ENCODE measurements at places on chromosomes 12 and 14.

DNA sequence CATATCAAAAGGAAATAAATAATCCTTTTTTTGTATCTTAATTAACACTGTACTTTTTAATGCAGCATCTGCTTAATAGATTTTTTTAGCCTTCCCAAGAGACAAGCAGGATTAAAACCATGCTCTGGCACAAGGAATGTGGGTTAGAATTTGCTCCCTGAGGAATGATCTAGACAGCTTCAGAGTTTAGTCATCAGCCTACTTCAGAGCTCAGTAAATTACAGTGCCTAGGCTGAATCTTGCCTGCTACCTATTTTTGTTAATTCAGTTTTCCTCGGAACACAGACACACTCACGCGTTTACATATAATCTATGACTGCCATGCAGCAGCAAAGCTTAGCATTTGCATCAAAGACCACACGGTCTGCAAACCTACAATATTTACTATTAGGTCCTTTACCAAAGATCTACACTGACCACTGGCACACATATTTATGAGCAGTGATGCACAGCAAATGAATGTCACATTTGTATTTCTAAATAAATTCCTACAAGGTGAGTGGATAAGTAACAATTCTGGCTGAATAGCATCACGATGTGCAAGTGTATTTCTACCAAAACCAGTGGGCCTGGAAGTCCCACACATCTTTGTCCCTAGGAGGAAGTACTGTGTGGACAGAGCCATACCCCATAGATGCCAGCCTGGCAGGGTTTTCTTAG lies 309.8 kb upstream of the TMEM132C start:
- DNase-seq, result no peak

DNA sequence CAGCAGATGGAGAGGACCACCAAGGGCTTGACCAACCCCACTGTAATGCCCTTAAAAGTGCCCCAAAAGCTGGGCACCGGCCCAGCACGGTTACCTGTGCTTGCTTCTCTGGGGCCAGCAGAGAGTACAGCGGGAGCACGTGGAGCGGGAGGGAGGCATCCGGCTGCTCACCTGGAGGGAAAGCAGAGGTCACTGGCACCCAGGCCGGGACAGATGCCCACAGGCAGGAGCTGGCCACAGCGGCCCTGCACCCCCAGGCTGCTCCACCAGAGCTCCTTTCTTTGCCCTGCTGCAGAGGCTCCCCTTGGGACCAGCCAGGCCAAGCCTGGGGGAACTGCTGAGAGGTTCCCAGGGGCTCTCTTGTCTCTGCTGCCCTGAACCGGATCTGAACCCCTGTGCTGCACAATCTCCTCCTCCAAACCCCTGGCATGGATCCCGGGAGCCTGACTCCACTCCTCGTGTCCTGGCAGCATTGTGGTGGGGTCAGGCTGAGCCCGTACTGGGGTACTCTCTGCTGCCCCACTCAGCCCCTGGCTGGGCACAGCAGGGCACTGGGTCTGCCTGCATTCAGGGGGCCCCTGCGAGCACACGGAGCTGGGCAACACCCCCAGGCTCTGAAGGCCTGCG lies 24.0 kb downstream of the DHX37 start:
- no peak for DNase-seq

DNA sequence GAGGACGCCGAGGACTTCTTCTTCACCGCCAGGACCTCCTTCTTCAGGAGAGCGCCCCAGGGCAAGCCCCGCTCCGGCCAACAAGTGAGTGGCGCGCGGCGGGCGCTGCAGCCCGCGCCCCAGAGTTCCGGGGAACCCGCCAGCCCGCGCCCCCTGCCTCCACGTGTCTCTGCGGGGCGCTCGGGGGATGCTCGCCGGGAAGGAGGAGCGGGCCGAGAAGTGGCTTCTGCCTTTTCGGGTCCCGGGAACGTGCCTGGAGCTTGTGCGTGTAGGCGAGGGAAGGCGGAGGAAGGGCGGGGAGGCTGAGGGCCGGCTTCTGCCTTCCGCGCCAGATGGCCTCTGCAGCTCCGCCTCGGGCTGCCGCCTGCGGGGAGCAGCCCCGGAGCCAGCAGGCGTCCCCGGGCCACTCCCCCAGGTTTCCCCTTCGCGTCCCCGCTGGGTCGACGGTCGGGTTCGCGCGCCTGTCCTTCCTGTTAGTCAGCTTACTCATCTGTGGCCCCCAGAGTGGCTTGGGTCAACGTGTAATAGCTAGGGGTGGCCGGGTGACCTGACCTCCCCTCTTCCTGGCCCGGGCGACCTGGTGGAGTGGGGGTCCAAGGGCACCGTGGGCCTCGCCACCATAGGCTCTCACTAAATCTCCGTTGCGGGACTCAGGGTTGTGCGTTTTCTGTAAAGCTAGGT lies 505 bp downstream of the RASSF3 start:
- DNase-seq, result peak; percentile 66

DNA sequence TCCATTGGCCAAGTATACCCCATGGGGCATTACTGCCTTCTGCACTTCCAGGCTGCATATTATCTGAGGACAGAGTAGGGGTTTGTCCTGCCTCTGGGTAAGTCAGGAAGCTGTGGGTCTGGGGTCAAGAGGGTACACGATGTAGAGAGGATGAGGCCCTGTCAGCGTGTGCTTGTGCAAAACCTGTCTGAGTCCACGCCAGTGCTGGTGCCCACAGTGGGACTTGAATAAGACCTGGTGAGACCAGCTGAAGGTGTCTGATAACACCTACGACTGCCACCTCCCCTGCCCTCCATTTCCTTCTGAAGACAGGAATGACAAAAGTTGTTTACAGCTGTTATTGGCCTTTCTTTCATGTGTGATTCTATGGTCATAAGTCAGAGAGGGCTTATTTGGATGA lies 22.1 kb upstream of the NID2 start:
- no peak for DNase-seq

GRCh38 chr14:38098074-38098836 lies 109.4 kb upstream of the SSTR1 start:
- no peak for DNase-seq

GRCh38 chr14:39055786-39056474 lies 47.1 kb downstream of the SEC23A start:
- DNase-seq, result no peak

DNA sequence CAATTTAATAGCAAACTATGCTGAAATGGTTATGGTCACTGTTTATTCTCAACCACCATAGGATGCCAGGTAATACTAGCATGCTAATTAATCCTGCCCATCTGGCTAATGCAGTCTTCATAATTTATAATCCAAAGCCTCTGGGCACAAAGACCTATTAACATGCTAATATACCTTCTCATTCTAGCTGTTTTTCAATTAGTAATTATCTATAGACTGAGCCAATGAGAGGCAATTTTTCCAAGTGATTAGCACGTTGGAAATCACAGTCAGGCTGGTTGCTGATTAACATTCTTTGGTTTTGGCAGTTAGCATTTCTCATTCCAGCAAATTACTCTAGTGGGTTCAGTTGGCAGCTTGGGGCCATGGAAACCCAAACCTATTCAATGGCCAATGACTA lies 357.2 kb downstream of the SEC23A start:
- DNase-seq, result no peak

- DNase-seq, result no peak
These were observed 23.7 kb downstream of the GSTZ1 start for GRCh38 chr14:77344377-77344996.

DNA sequence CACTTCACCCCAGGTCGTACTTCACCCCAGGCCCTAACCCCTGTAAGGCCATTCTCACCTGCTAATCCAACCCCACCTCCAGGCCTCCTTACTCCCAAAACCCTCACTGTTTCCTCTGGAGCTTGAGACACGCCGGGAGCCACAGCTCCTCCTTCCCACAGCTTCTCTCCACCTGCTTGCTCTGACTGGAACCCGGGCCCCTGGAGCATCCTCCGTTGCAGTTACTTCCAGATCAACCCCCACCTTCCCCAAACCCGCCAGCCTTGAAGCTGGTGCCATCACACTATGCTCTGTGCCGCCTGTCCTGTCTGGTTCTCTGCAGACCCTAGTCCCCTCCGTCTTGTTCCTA lies 34.6 kb upstream of the PPP2R5C start:
- DNase-seq, result no peak

DNA sequence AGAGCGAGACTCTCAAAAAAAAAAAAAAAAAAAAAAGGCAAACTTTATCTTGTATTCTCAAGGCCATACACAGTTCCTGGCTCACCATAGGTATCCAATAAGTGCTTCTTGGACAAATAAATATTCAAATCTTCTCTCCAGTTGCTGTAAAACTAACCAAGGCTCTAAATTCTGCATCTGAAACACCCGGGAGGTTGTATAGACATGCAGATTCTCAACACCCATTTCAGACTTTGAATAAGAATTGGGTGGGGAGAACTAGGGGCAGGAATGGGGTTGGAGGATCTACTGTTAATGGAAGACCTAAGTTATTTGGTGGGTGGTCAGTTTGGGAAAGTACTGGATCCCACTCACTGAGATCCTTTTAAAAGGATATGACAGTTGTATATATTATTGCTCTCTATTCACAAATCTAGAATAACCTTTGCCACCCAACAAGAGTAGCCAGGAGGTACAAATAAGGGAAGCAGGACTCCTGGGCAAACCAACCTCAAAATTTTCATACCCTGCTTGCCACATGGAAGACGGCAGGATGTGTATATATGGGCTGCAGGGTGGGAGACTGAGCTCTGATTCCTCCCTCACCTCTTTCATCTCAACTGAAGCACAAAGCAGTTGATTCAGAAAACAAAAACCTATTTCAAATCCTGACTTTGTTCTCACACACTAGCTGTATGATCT lies 879 bp downstream of the GDF3 start:
- no peak for DNase-seq

DNA sequence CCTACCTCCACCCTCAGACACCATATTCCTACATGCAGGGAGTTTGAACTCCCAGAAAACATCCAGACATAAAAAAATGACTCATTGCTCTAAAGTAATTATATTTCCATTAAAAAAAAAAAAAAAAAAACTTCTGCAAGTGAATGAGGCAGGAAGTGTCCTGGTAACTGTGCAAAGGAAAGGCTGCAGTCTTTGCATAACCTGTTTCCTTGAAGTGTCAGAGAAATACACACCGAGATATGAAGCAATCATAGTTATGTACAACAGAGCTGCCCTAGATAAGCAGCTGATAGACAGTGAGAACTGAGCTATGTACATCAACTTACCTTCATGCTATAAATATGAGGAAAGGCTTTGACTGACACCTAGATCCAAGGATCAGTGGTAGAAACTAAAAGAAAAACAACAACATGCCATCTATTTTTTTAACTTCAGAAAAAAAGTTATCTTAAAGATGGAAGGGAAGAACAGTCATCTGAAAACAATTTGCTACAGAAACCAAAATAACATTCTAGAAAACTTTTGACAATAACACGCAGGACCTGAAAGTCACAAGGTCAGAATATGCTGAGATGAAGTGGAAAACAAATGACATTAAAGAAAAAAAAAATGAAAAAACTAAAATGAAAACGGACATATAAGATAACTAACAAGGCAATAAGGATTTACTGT lies 263.2 kb downstream of the SEC23A start:
- no peak for DNase-seq

DNA sequence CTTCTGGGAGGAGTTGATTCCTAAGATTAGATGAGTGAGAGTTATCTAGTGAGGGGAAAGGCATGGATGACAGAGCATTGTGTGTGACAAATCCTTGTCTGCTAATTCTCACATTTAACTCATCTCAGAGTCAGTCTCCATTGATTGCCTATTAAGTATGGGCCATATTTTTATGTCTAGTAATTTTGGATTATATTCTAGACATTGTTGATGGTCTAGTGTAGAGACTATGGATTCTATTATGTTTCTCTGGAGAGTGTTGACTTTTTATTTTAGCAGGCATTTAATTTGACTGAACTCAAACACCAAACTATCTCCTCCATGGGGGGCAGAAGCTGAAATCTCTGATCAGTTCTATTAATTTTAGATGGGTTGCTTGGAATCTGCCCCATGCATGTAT lies 114.4 kb downstream of the CACNA1C start:
- DNase-seq, result no peak

DNA sequence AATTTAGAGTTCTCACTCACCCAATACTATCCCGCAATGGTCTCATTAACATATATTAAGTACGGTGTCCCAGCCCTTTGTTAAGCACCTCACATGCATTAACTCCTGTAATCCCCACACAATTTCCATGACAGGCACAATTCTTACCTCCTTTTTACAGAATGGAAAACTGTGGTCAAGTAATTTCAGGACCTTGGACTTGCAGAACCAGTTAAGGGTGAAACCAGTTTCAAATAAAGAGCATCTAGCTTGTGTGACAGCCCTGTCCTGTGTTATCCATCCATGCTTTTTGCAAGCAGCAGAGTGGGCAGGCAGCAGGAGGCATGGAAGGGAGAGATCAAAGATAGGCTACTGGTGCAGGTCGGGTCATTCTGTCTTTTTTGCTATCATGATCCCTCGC lies 470.8 kb downstream of the NELL2 start:
- no peak for DNase-seq

DNA sequence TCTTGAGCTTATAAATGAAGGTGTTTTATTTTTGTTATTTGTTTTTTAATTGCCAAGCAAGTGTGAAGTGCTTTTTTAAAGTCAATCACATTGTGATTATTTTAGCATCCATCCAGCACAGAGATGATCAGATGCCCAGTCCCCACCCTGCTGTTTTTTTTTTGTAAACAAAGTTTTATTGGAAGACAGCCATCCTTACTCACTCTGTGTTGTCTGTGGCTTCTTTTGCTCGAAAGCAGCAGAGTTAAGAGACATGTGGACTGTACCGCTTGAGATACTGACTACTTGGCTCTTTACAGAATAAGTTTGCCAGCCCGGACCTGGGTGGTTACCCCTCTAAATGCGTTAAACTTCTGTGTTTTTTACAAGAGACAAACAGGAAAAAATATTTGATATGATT lies 30.9 kb upstream of the AMN start:
- DNase-seq, result no peak

Measured in NCI-H2171 (cell line).